ENCODE measurements at places on chromosomes 7 and 10. TPM values are rescaled to one million over a fixed set of nuclear protein-coding genes. Genes with fewer than 3 reads are reported as not detected.

DNA sequence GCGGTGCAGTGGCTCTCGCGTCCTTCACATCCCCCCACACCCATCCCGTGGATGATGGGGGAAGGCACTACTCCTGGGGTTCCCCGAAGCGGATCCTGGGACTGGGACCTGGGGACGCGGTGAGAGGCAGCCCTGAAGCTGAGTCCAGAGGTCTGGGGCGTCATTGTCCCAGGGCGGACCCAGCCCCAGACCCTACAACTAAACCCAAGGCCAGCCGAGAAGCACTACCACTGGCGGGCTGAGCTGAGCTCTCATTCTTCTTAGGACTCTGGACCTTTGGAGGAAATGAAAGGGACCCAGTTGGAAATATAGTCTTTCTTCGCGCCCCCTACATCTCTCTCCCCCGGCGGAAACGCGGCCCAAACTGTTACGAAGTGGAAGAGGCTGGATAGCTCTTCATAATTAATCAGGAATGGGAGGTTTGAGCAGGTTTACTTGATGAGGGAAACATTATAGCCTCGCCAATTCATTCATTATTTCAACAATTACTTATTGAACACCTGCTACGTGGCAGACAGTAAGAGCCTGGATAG, 389 bp upstream of the FBXL15 start:
- DNase-seq = no peak

ERVW-1 gene
- total RNA-seq = not detected

- no peak for DNase-seq
Measured at GRCh38 chr10:58048936-58049335, 218.8 kb downstream of the IPMK start.

SMKR1 gene
- total RNA-seq = 0.33 TPM

GRCh38 chr10:101563007-101563406, 25.1 kb downstream of the POLL start:
- no peak for DNase-seq

DNA sequence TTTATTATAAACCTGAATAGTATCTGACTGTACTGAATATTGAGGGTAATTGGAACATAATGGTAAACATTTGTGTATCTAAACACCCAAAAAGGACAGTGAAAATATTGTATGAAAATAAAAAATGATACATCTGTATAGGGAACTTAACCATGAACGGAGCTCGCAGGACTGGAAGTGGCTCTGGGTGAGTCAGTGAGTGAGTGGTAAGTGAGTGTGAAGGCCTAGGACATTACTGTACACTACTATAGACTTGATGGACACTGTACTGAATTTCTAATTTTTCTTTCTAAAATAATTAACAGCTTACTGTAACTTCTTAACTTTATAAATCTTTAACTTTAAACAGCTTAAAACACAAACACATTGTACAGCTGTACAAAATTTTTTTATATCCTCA, 454.5 kb upstream of the FZD8 start:
- no peak for DNase-seq

DNA sequence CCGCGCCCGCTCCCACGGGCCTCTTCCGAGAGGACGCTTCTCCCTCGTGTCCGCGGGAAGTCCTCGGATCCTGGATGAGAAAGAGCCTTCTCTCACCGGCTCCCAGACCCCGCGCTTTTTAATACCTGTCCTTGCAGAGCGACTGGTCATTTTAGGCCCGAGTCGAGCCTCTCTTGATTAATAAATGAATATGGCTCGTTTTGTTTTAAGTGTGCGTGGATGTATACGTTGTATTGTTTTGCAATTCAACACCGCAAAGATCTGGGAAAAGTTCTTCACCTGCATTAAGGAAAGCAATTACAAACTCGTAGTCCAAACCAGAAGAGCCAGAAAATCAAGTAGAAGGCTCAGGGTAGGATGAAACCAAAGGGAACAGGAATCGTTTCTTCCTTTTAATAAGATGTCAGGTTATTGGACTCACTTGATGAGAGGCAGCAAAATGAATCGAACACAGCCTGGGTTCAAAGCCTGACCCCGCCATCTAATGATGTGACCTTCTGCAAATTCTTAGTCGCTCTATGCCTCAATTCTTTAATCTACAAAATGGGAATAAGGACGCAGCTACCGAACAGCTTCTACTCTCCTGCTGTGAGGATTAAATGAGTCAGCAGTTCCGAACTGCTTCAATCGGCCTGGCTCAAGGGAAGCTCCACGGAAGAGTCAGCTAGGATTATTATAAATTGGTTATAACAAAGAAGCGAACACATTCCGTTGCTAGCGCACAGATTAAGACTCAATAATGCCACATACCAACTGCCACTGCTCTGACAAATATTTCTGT, 277.8 kb upstream of the NEBL start:
- DNase-seq = no peak

- no peak for DNase-seq
Measured at GRCh38 chr10:127993056-127993690, 86.3 kb downstream of the PTPRE start.

DNA sequence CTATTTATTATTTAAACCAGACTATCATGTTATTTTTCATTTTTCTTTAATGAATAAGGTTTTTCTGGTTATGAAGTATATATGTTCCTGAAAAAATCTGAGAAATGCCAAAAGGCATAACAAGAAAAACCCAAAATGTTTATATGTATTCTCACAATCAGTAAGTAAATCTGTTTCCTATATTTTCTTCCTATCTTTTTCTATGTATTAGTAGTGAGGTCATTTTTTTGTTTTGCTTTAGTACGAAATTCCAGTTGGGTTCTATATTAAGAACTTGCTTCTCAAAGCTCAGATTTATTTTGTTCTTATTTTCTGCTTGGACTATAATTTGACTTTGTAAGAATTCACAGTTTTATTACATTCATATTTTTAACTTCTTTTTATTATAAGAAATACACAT, 287.5 kb upstream of the NFE2L3 start:
- DNase-seq = no peak

FRMPD2 gene
- not detected for total RNA-seq

C10orf71 gene
- not detected for total RNA-seq

- no peak for DNase-seq
Measured at GRCh38 chr10:72029414-72029813, 58.9 kb downstream of the SPOCK2 start.

TBATA gene
- not detected for total RNA-seq

NUTM2A gene
- total RNA-seq = 1.7 TPM

AOC1 gene
- total RNA-seq = 0.23 TPM

SFTPA1 gene
- 3.3 TPM for total RNA-seq

DNA sequence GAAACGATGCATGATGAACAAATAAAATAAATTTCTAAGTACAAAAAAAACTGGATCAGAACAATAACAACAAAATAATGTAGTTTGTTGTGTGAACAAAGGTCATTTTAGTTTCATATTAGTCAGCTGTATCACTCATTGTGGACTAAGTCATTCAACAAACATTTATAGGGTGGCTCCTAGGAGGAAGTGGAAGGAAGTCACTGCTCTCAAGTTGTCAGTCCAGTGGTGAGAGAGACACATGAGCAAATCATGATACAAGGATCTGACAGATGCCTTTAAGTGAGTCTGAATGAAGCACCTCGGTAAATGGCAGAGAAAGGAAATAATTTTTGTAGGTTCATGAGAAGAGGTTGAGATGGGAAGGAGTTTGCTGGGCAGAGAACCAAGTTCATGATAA, 56.8 kb downstream of the EPDR1 start:
- no peak for DNase-seq

DNA sequence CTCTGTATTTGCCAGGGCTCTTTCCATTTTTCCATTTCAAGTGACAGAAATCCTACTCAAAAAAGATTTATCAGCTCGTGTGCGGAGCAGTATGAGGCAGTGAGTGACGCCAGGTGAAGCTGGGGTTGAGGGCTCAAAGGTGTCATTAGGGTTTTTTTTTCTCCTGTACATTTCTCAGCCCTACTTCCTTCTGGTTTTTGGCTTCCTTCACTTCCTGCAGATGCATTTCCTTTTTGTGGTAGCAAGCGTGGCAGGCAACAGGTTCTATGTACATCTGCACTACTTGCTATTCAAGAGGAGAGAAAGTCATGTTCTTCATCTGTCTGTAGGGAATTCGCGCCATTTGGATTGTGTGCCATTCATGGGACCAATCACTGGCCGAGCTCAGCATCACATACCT, 52.8 kb upstream of the AOAH start:
- DNase-seq = no peak

DNA sequence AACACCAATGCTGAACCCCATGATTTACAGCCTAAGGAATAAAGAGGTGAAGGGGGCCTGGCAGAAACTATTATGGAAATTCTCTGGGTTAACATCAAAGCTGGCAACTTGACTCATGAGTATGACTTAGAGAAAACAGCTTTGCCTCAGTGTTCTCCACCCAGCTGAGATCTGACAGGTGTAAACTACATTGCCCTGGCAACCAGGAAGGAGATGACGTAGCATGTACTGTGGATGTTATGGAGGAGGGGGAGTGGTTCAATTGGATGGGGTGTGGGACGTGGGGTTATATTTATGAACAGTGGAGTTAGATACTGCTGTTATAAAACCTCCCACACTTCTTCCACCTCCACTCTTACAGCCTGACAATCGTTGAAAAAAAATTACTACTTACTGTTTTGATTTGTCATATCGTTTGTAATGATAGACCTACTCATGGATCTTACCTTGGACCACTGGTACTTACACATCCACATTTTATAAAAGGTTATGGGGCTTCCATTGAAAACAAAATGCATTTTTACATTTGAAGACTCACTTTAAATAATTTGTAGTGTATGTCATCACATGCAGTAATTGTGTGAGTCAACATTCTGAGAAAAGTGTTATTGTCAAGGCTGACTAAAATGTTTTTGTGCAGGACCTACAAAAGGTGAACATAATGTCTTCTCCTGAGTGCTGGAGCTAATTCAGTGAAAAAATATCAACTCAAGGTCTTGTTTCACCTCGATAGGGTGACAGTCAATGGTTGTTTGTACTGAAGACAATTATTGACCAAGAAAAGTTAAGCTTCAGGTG, 6.4 kb downstream of the OR2F1 start:
- DNase-seq = no peak

GRCh38 chr10:24456322-24456721, 247.4 kb downstream of the KIAA1217 start:
- no peak for DNase-seq

GRCh38 chr7:518630-519483, 789 bp downstream of the PDGFA start:
- peak; percentile 93 for DNase-seq

LOXL4 gene
- total RNA-seq = 9.4 TPM

DNA sequence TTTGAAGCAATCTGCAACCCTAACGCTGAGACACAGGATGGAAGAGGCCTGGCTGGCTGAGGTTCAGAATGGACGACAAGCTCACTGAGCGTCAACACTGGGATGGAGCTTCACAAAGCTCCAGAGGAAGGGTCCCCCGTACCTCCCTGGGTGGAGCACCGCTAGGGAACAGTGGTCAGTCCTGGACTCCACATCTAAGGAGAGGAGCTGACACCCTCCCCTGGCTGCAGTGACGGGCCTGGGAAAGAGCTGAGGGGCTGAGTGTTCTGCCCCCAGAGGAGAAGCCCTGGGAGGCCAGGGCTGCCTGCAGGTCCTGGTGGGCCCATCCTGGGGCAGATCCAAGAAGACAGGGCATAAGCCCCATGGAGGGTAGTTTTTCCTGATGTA, 146.2 kb downstream of the ARHGAP22 start:
- no peak for DNase-seq

Measured in esophagus muscularis mucosa (tissue), 4 donors.